ENCODE measurements at places on chromosomes 7 and 10.

- no peak for DNase-seq
These were observed 12.0 kb upstream of the AOAH start for GRCh38 chr7:36736090-36736898.

DNA sequence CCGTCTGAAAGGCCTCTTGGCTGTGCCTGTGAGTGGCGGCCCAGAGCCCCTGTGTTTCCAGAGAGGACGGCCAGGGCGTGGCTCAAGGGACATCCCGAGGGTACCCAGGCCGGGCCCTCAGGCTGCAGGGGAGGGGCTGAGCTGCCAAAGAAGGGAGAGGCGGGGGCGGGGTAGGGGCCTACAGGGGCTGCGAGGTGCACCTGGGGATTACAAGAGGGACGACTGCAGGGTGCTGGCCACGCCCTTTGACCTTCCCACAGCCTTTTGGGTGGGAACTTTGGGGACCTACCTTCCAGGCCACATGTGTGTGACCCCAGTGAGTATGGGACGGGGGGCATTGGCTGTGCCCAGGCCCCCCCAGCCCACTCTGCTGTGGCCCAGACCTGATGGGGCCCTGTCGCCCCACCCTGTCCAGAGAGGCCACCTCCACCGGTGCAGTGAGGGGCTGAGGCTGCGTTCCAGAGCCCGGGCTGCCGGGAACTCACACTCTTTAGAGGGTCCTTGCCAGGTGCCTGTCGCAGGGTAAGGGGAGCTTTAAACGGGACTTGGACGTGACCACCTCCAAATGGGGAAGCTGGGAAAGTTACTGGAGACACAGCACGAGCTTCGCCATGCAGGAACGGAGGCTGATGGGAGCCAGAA, 19.0 kb upstream of the NKX6-2 start:
- no peak for DNase-seq

GRCh38 chr7:82677493-82677892, 233.9 kb upstream of the CACNA2D1 start:
- no peak for DNase-seq

DNA sequence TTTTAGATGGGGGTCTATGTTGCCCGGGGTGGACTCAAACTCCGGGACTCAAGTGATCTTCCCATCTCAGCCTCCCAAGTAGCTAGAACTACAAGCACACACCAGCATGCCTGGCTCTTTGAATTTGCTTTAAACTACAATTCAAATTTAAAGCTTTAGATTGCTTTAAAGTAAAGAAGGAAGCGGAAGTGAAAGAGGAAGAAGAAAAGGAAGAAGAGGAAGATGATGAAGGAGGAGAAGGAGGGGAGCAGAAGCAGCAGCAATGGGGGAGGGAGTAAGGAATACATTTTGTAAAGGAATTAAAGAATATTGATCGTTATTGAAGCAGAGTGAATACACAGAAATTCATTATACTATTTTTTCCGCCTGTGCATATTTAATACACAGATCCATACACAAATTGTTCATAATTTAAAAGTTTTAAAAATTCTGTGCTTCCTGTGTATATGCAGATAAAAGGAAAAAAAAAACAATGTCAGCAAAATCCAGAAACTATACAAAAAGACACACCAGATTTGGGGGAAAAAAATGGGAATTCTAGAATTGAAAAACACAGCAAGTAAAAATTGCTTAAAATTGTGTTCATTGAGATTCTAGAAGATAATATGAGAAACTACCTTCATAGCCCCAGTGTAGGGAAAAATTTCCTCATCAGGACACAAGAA, 60.8 kb upstream of the KCNMA1 start:
- DNase-seq, result no peak

- DNase-seq, result no peak
These were observed 504.4 kb downstream of the LRMDA start for GRCh38 chr10:75935650-75936400.

All from stimulated activated CD8-positive, alpha-beta memory T cell treated with anti-CD3 and anti-CD28 coated beads, Interleukin-4, amount 100 ng/mL, for 1 hour (primary cell).